Esophagus muscularis mucosa (tissue), 4 donors: ENCODE measurements at places on chromosomes 4 and X.

DNA sequence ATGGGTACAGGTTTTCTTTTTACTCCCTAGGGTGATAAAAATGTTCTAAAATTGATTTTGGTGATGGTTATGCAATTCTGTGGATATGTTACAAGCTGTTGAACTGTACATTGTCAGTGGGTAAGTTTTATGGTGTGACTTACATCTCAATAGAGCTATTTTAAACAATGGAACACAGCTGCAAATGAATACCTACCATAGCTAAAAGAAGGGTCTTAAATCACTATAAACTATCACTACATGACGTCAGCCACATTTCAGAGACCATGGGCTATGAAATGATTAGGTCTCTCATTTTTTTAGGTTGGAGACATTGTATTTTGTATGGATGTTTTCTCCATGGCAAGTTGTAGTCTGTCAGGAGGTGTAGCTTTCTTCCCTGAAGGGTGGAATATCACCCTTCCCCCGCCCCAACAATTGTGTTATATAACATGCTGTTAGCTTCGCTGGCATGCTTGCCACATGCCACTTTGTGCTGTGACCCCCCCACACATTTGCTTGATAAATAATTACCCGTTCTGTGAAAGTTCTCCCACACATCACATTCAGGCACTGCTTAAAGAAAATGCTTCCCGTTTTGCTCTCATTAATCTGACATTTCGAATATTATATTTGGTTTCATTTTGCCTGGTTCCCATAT, 159.7 kb downstream of the ARHGAP10 start:
- DNase-seq: no peak

GRCh38 chr4:112853662-112854256, 195.7 kb upstream of the ANK2 start:
- DNase-seq: no peak

DNA sequence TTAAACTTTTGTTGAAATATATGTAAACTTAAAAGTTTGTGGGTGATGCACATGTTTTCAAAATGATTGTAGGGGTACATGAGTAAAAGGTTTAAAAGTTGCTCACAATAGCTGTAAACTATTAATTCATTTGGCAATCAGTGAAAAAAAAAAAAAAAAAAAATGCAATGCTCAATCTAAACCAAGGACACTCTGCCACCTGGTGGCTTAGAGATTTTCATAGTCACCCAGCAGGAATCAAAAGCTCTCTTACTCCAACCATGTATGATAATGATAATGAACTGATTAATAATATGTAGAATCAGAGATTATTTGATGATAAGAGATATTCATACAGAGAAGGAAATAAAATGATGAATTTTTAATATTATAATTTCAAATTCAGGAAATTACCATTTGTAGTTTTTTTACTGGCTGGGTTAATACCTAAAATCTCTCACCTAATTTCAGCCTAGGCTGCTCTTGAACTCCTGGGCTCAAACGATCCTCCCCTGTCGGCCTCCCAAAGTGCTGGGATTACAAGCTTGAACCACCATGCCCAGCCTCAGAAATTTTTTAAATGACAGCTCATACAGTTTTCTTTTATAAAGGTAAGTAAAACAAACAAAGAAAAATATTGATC, 46.9 kb upstream of the SLC25A4 start:
- no peak for DNase-seq

DNA sequence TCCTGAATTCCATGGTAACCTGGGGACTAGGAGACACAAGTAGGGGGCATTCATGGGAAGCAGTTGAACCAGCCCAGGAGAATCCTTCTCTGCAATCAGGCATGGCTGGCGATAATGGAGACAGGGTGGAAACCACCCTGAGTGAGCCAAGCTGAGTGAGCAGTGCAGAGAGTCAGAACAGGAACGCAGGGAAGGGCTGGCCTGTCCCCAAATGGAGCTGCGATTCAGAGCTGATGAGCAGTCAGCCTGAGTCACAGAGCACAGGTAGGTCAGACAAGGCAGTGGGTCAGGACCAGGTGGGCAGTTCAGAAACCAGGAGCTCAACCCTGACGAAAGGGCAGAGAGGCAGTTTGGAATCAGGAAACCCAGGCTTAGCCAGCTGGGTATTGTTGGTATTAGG, 129.0 kb downstream of the BTC start:
- DNase-seq: no peak

DNA sequence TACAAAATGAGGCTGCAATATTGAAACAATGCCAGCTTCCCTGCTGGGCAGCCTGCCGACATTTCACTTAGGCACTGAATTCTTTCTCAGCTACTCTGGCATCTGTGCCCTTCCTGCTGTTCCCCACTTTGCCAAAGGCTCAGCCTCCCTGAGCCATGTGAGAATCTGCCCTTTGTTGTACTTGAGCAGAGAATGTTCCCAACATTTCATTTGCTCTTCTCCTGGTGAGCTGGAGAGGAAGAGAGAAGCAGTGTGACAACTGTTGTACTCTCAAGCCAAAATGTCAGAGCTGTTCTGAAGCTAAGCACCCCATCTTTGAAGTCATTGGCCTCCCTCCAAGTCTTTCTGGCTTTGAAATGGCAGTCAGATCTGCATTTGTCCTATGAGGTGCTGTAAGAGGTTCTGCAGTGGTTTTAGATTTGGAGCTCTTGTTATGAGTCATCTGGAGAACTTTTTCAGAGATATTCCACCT, 32.5 kb downstream of the LANCL3 start:
- no peak for DNase-seq

DNA sequence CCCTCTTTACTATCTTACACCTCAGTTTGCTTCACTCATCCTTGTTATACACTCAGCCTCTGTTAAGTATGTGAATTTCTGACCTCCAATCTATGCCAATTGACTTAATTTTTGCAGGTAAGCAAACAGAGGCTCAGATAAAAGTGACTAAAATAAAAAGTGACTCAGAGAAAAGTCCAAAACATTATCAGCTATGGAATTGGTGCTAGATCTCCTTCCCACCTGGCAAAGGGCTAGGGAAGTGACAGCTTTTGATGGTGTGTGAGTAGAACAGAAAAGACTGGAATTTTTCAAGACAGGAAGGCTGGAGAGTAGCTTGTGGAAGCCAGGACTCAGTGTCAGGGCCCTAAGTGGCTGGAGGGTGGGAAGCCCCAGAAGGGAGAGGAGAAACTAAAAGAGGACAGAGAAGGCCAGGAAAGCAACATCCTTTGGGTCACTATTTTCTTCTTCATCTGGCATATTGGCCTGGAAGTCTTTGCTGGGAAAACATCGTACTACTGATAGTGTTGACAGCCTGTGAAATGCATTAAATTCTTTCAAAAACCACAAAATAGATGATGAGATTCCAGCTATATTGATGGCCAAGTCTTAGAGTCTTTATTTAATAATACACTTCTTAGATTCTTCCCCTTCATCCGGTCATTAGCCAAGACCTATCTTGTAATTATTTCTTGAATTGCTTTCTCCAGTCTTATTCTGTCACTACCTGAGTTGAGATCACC, 392.8 kb downstream of the RAPGEF2 start:
- DNase-seq: no peak

DNA sequence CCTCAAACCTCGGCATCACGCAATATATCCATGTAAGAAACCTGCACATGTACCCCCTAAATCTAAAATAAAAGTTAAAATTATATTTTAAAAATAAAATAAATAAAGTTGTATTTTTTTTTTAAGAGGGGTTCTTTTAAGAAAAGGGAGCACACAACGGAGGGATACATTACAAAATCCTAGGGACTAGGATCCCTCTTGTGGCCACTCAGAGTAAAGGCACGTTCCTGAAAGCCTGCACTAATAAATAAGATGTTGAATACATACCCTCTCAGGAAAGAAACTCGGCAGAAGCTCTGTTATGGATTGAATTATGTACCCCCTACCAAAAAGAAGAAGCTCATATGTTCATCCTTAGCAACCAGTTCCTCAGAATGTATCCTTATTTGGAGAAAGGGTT, 50.9 kb upstream of the PRDX4 start:
- DNase-seq: no peak

DNA sequence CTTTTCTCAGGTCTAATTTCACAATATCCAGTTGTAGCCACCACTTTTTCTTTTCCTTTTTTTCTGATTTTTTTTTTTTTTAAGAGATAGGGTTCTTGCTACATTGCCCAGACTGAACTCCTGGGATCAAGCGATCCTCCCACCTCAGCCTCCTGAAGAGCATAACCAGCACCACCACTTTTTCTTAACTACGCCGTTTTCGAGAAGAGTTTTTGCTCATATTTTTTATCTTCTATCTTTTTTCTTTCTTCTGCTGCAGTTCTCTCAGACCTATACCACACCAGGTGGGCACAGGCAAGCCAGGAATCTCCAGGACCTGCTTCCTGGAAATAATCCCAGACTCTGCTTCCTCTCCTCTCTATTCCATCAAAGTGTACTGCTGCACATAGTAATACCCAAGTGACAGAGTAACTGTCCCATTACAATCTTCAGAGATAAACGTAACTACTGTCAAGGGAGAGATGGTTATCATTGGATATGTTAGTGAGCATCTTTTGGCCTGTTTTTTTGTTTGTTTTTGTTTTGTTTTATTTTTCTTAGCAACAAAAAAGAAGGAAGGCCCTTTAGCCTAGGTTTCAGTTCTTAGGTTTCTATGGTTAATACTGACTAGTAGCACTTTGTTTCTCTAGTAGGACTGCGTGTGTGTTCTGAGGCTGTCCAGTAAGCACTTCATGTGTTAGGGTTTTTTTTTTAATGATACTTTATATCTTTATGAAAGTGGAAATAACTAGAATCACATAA, 59.2 kb upstream of the TXK start:
- DNase-seq: no peak
